ENCODE measurements at places on chromosomes 3 and 15.

GRCh38 chr3:113953677-113954076 is 5.9 kb downstream of the ZDHHC23 start:
- no peak for DNase-seq

DNA sequence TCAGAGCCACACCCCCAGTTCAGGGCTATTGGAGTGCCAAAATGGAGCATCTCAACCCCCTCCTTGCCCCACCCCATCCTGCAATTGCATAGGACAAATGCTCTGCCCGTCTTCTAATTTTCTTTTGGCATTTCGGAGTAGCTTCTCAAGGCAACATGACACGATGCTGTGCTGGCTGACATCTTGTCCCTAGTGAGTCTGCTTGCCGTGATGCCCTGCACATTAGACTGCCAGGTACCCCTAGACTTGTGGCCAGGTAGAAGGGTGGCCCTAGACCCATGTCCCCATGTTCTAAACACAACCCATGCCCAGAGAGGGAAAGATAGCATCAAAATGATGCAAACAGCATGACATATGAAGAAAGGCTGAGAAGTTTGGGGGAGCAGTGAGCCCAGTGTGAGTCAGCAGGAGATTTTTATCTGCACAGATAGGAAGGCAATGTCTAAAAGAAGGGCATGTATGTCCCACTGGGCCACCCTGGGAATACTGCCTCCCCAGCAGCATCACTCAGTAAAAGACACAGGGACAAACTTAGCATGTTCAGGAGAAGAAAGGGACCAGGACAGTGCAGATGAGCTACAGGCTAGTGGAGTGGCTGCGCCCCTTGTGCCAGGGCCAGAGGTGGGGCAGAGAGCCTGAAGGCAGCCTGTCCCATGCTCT is 36.8 kb downstream of the CA12 start:
- DNase-seq = no peak

DNA sequence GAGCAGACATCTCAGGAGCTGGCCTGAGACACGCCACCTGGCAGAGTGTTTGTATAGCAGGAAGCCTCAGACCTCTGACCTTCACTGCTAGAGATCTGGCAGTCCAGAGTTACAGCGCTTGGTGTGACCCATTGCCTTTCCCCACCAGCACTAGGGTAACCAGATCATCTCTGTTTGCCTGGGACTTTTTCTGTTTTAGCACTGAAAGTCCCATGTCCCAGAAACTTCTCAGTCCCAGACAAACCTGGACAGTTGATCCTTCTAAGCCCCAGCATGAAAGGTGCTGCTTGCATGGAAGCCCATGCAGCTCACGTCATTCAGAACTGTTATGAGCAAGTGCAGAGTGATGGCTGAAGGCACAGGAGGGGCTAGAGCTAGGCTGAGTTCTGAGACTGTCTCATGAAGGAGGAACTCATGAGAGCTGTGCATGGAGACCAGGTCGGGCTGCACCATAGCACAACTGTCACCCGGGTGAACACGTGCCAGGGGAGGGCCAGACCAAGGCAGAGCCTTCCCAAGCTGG is 18.2 kb upstream of the AHSG start:
- no peak for DNase-seq

GRCh38 chr3:37527361-37527760 is 334.3 kb upstream of the CTDSPL start:
- DNase-seq = no peak

GRCh38 chr3:23490459-23490858 is 287.3 kb downstream of the UBE2E2 start:
- DNase-seq = no peak

DNA sequence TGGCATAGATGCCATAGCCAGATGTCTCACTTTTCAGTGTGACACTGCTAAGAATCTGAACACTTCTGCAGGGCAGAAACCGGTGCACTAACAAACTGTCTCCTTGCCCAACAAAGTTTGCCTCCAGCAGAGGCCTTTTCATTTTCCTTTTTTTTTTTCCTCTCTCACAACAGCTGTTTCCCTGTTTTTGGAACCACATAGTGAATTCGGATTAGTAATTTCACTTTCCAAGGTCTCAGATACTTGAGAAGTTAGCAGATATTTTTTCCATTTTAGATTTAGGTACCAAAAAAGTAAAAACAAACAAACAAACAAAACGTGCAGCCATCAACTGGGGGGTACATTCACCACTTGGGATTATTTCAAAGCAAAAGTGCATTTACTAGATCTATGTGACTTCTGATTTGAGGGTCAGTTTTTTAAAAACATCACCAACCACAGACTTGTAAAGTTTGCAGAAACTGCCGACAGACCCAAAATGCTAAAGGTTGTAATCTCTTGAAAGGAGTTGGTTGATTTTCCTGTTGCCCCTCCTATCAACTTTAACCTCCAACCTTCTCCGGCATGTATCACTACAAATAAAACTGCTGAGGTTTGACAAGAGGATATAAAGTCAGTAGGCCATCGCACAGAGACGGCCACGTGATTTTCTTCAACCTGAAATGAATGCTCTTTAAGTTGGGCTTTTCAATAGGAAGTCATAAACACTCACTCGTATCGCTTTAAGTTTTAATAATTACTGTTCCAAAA is 169.1 kb downstream of the CDIN1 start:
- no peak for DNase-seq

GRCh38 chr3:29440413-29441305 is 159.8 kb downstream of the RBMS3 start:
- peak; percentile 21 for DNase-seq

DNA sequence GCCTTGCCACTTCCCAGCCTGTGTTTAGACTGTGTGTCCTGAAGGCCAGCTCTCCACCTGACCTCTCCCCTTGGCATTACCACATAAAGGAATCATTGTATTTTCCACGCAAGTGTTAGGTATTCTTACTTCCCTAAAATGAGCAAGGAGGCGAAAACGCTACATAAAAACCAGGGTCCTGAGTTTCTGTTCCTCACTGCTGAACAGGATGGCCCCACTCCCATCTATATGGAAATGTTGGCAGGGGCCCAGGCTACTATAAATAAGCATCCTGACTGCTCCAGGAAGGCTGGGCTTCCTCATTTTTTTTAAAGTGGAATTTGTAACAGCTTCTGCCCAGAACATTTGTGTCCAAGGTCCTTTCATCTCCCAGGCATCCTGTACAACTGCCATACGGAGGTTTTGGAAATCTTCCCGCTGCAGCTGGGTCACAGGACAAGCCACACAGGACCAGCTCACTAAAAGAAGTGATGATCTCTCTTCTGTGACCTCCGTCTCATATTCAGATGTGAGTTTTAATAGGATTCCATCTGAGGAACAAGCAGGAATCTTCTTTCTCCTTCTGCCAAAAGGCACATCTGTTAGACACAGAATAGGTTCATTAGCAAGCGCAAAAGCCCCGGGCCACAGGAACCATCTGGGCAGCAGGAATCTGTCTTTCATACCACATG is 56.4 kb upstream of the LIMD1 start:
- no peak for DNase-seq

GRCh38 chr15:50774450-50774849 is 8.9 kb upstream of the SPPL2A start:
- DNase-seq = peak; percentile 26

GRCh38 chr3:173538410-173538809 is 140.9 kb downstream of the NLGN1 start:
- no peak for DNase-seq

DNA sequence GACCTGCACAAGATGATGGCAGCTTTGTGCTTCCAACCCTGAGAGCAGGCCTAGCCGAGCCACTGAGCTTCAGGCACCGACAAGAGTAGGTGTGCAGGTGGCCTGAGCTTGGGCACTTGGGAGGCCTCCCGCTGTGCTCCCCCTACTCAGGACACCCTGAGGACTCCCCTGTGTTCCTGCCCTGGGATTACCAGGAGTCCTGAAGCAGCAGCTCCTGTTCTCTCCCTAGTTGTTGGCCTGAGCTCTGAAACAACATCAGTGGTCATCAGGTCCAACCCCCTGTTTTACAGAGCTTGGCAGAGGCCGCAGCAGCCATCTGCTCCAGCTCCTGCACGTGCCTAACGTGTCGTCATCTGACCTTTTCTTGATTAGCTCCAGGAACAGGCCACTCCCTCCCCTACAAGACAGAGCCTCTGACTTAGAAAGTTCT is 8.0 kb upstream of the MESP2 start:
- no peak for DNase-seq

- DNase-seq = no peak
Observed at GRCh38 chr15:74920456-74920855, 13.8 kb upstream of the FAM219B start.

- no peak for DNase-seq
Observed at GRCh38 chr15:80160570-80161156, 7.9 kb downstream of the FAH start.

DNA sequence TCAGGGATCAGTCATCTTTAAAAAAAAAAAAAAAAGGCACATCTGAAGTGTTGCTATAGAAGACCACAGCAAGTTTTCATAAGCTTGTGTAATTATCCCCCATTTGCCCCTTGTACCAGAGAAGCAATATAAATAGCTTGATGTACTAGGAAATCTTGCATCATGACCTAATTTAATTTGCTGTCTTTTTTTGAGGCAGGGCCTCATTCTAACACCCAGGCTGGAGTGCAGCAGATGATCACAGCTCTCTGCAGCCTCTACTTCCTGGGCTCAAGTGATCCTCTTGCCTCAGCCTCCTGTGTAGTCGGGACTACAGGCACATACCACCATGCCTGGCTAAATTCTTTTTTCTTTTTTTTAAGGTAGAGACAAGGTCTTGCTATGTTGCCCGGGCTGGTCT is 88.7 kb downstream of the ARIH1 start:
- no peak for DNase-seq

- DNase-seq = no peak
Observed at GRCh38 chr3:152196782-152197181, 71.9 kb upstream of the MBNL1 start.

DNA sequence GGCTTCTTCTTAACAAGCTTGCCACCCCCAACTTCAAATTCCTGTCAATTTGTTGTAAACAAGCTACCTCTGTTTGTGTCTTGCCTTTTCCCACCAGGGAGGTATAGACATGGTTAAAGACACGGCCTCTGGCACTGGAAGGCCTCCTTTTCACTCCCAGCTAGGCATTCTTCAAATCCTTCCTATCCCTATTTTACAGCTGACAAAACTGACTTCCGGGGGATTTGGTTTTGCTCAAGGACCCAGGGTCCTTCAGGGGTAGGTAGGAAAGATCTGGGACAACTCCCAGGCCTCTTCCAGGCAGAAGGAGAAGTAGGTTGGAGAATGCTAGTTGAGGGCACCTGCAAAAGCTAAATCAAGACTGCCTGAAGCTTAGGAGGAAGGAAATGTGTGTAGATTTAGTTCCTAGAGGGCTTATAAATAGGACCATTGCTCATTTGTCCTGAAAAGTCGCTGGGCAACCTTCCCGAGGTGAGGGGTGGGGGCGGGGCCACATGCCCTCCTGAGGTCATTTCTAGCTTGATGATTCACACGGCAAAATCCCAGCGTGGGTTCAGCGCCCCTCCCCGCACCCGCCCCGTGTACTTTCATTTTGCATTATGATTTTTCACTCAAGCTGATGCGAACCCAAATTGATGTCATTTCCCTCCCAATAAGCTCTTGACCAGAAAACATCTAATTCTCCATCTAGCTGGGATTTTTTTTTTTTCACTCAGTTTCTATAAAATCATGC is 365.5 kb downstream of the SHQ1 start:
- DNase-seq = no peak

- no peak for DNase-seq
Observed at GRCh38 chr3:195003006-195003892, 267.7 kb downstream of the XXYLT1 start.

DNA sequence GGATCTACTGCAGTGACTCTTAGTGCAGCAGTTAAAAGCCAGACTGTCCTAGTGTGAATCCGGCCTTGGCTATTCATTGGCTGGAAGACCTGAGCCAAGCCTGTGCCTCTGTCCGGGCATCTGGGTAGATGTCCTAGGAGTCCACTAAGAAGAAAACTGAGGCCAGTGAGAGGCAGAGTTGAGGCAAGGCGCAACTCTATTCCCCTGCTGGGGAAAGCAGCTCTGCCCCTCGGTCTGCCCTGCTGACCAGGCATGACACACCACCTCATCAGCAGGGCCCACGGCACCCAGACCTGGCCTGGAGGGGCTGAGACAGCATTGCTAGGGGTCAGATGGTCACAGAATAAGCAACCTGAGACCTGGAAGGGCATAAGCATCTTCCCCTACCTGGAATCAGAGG is 46.7 kb upstream of the ABHD2 start:
- DNase-seq = no peak
